SHP77 treated with DMSO at 0.1 percent for 48 hours (cell line): ENCODE measurements at places on chromosomes 2 and 18.

GRCh38 chr18:44725300-44726058, 44.8 kb downstream of the SETBP1 start:
- no peak for DNase-seq

- no peak for DNase-seq
Observed at GRCh38 chr2:59804732-59805131, 748.7 kb downstream of the BCL11A start.

- DNase-seq: no peak
Observed at GRCh38 chr18:53509886-53510285, 714.6 kb downstream of the MBD2 start.

GRCh38 chr2:25250331-25251070, 82.1 kb upstream of the POMC start:
- no peak for DNase-seq

DNA sequence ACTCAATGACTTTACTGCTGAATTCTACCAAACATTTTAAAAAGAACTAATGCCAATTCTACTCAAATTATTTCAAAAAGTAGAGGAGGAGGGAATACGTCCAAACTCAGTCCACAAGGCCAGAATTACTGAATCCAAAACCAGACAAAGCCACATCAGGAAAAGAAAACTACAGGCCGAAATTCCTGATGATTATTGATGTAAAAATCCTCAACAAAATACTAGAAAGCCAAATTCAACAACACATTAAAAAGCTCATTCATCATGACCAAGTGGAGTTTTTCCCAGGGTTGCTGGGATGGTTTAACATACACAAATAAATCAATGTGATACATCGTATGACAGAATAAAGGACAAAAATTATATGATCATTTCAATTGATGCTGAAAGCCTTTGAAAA, 103.9 kb upstream of the UBE2E3 start:
- DNase-seq: no peak

- no peak for DNase-seq
Observed at GRCh38 chr2:78301166-78301789, 724.2 kb upstream of the REG3G start.

GRCh38 chr2:30705056-30705455, 102.2 kb downstream of the CAPN13 start:
- DNase-seq: no peak

- no peak for DNase-seq
Observed at GRCh38 chr18:49778826-49779465, 34.4 kb downstream of the ACAA2 start.

DNA sequence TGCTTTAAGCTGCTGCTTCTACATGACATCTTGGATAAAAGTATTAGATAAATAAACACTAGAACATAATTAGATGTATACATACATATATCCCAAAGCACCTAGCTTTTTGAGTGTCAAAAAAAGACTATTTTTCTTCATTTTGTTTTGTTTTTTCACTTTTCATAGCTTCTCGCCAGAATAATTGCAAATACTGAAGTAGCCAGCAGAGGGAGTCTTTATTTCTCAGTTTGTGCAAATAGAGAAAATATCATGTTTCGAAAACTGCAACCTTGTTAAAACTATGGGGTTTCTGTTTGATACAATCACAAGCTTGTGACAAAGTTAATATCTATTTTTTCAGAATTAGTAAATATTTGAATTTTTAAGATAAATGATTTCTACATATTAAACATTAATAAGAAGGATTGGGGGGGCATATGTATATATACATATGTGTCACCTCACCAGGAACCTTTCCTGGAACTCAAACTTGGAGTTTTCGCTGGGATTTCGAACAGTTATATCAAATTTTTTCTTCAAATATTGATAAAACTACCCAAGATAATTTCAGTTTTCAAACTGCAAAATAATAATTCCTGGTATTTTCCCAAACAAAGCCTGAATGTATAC, 61.0 kb downstream of the GRB14 start:
- no peak for DNase-seq

DNA sequence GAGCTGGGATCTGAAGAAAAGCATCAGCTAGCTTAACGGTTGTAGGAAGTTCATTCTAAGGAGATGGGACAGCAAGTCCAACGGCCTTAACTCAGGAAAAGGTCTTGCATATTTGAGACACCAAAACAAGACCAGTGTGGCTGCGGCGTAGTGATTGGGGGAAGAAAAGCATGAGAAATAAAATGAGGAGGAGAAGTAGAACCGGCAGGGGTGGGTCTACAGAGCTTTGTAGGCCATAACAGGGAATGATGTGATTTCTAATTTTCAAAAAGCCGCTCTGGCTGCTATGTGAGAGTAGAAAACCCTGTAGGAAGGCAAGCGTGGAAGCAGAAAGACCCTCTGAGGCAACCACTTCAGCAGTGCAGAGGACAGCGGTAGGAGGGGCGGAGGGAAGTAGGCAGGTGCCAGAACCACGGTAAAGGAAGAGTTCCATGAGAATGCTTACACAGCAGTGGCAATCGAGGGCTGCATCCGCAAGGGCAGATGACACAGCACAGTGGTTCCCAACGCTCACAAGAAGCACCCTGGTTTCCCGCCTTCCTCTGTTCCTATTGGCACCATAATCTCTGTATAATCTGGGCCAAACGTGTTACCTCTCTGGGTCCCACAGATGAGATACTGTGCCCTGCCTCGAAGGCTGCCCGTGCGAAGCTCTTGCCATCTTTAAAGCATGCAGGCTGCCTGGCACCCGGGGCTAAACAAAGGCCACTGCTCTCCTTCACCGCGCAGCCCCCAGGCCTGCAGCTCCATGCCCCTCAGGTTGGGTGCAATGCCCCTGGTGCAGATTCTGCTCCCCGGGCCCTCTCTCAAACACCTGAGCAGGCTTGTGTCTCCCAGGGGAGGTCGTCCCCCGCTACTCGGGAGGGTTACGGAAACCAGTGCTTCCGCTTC, 795 bp downstream of the ANKRD39 start:
- peak; percentile 36 for DNase-seq
